IPS-NIHi11 (cell line): ENCODE measurements at places on chromosomes 1 and 21.

GRCh38 chr1:81695741-81696140, 105.0 kb upstream of the ADGRL2 start:
- DNase-seq = no peak

DNA sequence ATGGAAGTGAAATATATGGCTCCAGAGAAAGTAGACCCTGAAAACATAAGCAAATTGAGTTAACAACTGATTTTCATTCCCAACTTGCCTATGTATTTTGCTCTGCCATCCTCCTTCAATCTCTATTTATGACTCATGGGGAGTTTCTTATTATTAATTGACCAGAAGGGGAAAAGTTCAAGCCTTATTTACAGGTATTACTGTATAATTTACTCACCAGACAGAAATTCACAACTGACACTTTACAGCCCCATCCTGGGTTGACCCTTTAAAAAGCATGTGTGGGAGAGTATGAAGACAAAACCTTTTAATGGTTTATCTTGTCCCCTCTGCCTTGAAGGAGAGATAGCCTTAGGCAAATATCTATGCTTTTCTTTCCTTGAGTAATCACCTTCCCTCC, 39.8 kb upstream of the C1orf53 start:
- DNase-seq = no peak

GRCh38 chr1:164583835-164584539, 25.0 kb downstream of the PBX1 start:
- DNase-seq = no peak

- no peak for DNase-seq
Measured at GRCh38 chr1:47559944-47560695, 122.3 kb downstream of the FOXD2 start.

DNA sequence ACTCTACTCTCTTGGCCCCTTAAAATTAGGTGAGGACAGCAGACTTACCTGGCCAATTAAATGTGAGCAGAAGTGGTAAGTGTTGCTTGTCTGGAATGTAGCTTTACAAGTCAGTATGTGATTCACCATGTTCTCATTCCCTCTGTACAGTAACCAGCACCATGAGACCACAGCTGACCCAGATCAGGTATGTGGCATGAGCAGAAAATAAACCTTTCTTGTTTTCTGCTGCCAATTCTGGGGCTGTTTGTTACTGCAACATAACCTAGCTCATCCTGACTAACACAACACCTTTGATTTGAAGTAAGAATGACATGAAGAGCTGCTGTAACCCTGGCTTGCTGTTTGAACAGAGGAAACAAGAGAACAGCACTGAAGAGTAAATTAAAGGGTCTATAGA, 24.9 kb downstream of the ITPKB start:
- DNase-seq = no peak

GRCh38 chr1:33414879-33415278, 16.0 kb downstream of the PHC2 start:
- no peak for DNase-seq

- DNase-seq = no peak
Measured at GRCh38 chr1:118253053-118253915, 68.3 kb upstream of the SPAG17 start.

- no peak for DNase-seq
Measured at GRCh38 chr1:79791488-79792218, 785.1 kb upstream of the ADGRL4 start.

- DNase-seq = no peak
Measured at GRCh38 chr1:115465802-115466363, 127.8 kb upstream of the NGF start.

- DNase-seq = no peak
Measured at GRCh38 chr1:46288485-46289133, 14.8 kb downstream of the LRRC41 start.

DNA sequence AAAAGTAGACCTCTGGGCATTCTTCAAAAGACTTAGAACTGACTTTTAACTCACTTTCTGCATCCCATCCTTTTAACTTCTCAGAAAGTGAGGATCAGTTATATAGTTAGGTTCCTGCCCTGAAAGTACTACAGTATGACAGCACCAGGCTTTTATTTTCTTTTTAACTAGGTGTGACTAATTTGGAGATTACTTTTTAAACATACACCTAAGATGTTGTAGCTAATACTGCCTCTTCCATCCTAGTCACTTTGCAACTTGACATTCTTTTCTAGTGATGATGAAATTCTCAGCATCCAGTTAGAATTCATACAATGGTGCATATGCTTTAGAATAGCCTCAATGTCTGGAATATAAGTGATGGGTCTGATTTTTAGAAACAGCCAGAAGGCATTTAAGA, 24.6 kb downstream of the RUNX1 start:
- no peak for DNase-seq

- DNase-seq = peak; percentile 33
Measured at GRCh38 chr1:232404981-232405731, 224.8 kb downstream of the SIPA1L2 start.

- no peak for DNase-seq
Measured at GRCh38 chr1:202671399-202671798, 38.9 kb downstream of the SYT2 start.

DNA sequence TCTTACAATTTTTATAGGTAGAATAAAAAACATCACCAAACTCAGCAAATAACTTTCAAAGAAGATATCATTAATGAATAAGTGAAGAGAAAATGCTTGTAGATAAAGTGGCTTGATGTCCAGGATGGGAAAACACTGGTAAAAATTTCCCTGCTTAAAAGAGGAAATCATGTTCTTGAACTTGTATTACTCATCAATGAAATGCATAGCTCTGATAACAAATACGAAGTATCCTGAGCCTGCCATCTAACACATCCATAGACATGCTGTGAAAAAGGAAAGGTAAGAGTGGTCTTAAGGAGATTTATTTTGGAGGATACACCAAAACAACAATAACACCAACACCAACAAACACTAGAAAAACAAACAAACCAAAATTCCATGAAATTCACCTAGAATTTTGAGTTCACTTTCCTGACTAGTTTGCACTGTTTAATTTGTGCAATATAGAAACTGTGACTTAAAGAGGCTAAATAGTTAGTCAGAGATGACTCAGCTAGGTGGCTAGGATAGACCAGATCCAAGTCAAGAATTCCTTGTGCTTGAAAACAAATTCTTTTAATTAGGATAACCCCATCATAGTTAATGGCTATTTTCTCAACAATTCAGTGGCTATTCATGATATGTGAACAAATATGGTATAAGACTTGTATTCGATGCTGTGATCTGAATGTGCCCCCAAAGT, 179.8 kb upstream of the KCNK2 start:
- no peak for DNase-seq

DNA sequence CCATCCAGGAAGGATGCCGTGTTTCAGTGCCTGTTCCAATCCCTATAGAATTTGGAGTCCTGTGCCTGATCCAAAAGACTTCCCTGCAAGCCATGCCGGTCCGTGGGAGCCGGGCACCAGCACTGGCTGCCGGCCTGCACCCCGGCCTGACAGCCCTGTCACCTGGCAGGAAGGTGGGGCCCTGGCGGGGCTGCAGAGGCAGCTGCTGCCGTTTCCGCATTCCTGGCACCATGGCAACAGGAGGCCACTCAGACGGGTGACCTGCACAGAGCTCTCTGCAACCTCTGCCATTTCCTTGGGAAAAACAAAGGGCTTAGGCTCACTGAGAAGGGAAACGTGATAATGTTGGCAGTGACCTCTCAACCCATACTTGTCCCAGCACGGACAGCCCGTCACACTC, 63.2 kb upstream of the TMEM51 start:
- DNase-seq = peak; percentile 93

GRCh38 chr1:197284966-197285365, 16.9 kb downstream of the CRB1 start:
- no peak for DNase-seq

GRCh38 chr1:60762176-60762575, 320.2 kb upstream of the NFIA start:
- no peak for DNase-seq

DNA sequence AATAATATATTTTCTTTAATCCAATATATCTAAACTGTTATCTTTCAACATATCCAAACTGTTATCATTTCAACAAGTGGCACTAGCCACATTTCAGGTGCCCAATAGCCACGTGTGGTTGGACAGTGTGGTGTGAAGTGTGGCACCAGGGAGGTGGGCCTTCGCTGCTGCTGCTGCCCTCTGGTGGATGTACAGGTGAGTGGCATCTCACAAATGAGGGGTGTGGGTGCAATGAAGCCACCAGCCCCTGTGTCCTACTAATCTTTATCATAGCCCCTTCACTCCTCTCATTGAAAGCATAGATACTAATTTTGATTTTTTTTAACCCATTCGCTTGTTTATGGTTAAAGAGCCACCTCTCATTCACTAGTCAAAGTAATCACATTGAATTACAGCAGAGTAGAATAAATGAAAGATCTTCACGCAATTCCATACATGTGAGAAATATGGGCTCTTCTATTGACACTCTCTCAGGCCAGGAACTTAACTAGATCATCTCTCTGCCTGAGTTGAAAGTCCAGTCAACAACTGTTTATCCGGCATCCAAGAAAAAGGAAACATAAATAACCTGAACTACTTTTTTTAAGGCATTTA, 499.2 kb downstream of the OMA1 start:
- peak; percentile 79 for DNase-seq

- DNase-seq = no peak
Measured at GRCh38 chr1:8930116-8930515, 15.6 kb upstream of the CA6 start.

- no peak for DNase-seq
Measured at GRCh38 chr1:184037849-184038591, 492 bp upstream of the COLGALT2 start.

- DNase-seq = no peak
Measured at GRCh38 chr1:230248889-230249270, 177.3 kb downstream of the PGBD5 start.

GRCh38 chr1:45340816-45341466, 701 bp upstream of the MUTYH start:
- no peak for DNase-seq

DNA sequence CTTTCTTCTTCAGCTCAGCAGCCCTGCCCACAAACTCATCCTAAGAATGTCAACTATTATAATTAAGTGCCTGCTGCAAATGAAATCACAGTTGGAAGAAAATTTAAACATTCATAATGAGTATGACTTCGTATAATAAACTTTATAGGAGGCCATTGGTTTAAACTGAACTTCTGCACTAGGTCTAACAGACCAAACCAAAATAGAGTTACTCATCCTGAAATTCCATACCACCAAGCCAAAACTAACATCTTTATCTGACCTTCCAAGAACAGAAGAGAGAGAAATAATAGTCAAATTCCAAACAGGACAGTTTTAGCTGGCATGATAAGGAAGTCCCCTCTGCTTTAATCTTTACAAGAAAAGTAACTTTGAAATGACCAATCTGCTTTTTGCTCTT, 472.4 kb upstream of the PRMT6 start:
- DNase-seq = no peak

DNA sequence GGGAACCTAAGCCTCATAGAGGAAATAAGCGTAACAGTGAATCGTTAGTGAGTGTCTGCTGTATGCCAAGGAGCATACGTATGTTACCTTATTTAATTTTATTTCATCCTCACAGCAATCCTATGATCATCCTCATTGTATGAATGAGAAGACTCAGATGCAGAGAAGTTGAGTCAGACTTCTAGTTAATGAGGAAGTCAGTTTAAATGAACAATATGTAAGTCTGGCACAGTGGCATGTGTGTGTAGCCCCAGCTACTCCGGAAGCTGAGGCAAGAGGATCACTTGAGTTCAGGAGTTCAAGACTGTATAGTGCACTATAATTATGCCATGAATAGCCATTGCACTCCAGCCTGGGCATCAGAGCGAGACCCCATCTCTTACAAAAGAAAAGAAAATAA, 148.0 kb downstream of the ZZZ3 start:
- no peak for DNase-seq
